Substantia nigra (tissue), 51 donors: ENCODE measurements at places on chromosomes 5 and 9.
A peak's percentile ranks its signal among the peaks of the same experiment; 100 is the strongest.

DNA sequence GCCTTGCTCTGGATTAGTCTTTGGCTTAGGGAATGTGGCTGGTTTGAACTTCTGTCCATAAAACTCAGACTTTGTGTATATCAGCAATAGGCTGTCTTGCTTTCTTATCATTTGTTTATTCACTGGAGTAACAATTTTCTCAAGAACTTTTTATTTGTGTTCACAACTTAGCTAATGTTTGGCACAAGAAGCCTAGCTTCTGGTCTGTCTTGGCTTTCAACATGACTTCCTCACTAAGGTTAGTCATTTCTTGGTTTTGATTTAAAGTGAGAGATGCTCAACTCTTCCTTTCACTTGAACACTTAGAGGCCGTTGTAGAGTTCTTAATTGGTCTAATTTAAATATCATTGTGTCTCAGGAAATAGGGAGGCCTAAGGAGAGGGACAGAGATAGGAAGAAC, 4.9 kb downstream of the FBXO38 start:
- DNase-seq = no peak

- DNase-seq = no peak
These were observed 24.7 kb upstream of the RANBP6 start for GRCh38 chr9:6040077-6040476.

- no peak for DNase-seq
These were observed 586.9 kb downstream of the CCDC171 start for GRCh38 chr9:16139774-16140173.

DNA sequence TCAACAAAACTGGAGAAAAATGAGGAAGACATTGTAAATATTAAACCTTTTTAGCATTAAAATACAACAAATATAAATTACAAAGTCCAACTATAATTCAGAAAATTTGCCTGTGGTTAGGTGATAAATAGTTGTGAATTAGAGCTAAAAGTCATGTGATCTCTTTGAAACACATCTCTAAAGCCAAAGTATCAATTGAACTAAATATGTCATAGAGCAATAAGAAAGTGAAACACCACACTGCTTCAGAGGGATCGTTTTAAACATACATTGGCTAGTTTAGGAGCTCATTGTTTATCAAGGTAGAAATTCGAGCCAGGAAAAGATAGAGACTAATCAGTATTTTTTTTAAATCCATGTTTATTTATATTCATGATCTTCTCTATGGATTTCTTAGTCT, 606.3 kb upstream of the ITGA1 start:
- DNase-seq = no peak

- DNase-seq = no peak
These were observed 227.2 kb downstream of the NSG2 start for GRCh38 chr5:174272671-174273070.

DNA sequence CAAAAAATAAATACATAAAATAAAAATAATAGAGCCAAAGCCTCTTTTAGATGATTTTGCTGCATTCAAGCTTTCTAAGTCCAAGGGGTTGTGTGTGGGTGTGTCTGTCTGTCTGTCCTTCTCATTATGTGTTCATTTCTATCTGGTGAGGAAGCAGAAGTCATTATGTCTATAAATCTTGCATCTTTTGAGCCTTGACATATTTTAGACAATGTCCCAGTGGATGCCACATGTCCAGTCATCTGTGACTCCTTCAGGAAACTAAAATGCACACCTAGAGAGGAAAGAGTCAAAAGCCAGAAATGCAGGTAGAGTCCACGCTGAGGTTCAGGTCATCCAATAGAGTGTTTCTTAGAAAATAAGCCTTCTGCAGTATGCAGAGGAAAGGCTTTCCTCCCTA, 80.9 kb downstream of the GALNT10 start:
- DNase-seq = no peak

DNA sequence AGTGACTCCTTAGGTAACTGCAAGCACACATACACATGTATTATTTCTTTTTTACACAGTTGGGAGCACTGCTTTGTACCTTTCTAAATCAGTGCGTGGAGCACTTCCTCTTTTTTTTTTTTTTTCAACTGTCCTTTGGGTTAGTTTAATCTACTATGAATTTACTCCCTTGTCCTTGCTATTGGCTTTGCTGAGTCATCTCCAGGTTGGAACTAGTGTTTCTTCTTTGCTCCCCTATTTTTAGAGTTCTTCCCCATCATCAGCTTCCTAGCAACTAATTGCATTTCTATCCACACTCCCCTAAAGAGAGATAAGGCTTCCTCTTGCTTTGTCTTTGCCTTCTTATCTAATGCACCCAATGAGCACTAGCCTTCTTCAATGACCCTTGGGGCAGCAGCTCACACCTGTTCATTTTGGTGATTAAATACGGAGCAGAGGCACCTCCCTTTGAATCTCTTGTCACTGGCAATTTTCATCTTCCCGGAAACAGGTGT, 24.3 kb downstream of the S100Z start:
- DNase-seq = no peak

- no peak for DNase-seq
These were observed 90.3 kb upstream of the ZNF366 start for GRCh38 chr5:72597456-72597948.

DNA sequence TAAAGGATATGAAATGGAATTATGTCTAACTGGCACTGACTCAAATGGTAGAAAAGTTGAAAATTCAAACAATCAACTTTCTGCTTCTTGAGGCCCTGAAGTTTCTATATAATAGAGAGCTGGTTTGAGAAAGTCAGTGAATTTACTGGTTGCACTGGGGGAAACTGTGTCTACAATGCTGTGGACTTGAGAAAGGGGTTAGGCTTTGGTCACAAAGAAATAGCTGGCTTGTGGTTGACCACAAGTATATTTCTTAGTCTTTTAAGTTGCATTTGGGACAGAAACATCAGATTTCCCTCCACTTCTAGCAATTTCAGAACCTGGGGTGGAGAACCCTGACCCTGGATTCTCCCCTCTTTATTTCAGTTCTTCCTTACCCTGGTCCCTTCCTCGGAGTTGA, 192.6 kb upstream of the ACTBL2 start:
- DNase-seq = no peak

GRCh38 chr5:144582066-144582465, 411.4 kb downstream of the KCTD16 start:
- DNase-seq = no peak

DNA sequence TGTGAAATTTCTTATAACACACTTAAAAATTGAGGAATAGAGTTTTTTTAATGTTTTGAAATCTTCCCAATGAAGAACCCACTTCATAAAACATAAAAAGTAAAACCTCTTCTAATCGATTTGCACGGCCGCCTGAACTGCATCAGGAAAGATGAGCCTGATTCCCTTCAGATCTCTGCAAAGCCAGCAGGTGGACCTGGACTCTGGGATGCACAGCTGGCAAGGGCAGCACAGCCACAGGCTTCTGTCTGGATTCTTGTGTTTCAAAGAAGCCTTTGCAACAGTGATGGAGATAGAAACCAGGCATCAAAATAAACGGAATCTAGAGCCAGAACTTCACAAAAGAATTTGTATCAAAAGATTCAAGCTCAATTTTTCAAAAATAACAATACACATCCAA, 36.0 kb upstream of the SPATA31C2 start:
- DNase-seq = no peak

- no peak for DNase-seq
These were observed 262.7 kb downstream of the FBXL7 start for GRCh38 chr5:15762668-15763067.

- DNase-seq = no peak
These were observed 165.9 kb downstream of the ICE1 start for GRCh38 chr5:5588386-5588785.

- peak; percentile 43 for DNase-seq
These were observed 99.3 kb upstream of the LRRTM2 start for GRCh38 chr5:138974227-138975063.

GRCh38 chr5:157915638-157916037, 56.7 kb upstream of the CLINT1 start:
- peak; percentile 44 for DNase-seq

DNA sequence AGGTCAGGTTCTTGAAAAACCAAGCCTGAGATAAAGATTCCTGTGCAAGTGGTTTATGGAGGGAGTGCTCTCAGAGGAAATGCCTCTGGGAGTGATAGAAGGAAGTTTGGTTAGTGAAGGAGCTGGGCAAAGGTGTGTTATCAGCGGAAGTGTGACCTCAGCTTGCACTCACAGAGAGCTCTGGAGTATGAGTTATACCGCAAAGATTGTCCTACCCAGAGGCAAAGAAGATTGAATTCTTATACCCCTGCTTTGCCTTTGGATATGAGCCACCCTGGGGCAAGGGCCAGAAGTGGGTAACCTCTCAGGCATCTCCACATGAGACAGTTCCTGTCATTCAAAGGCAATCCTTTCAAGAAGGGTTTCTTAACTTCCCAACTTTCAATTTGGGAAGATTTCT, 145.6 kb downstream of the MUSK start:
- DNase-seq = no peak

DNA sequence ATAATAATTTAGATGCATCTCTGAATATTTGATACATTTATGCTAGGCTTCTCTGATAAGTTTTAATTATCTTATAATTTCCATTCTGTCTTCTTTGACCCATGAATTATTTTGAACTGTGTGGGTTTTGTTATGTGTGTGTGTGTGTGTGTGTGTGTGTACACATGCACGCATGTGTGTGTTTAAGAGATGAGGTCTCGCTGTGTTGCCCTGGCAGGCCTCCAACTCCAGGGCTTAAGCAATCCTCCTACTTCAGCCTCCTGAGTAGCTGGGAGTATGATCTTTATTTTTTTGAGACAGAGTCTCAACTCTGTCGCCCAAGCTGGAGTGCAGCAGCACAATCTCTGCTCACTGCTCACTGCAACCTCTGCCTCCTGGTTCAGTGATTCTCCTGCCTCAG, 75.4 kb downstream of the NDUFAF2 start:
- DNase-seq = no peak

DNA sequence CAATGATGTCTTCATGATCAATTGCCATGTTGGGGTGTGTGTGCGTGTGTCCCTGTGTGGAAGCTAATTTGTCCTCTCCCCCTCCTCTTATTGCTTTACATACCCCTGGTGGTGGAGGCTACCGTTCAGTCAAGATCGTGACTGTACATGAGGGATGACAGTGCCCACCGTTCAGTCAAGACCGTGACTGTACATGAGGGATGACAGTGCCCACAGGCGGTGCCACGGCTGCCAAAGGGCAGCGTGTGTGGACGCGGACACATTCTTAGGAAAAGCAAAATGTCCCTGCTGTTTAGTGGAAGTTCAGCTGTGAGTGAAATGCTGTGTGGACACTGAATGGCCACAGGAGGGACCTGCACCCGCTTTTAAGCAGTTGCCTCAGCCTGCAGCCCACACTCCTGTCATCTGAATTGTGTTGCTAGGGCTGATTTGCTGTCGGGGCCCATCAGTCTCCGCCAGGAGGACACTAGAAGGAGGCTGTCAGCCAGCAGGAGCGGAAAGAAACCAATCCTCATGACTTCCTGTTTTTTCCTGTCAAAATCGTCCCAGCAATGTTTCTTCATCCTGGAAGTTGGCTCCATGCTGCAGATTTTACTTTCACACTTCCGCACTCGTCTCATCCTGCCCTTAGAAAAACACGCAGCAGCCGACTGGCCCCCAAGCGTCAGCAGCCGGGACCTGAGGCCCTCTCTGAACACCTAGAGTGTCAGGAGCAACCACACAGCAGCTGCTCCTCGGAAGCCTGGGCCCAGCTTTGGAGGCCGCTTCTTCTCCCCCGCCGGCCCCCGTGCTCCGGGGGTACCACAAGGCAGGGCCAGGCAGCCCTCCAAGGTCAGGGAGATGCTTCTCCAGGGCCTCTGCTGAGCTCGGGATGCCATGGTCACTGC, 9.1 kb downstream of the OR2V1 start:
- DNase-seq = no peak

- DNase-seq = no peak
These were observed 9.3 kb upstream of the SIL1 start for GRCh38 chr5:139207297-139208000.

DNA sequence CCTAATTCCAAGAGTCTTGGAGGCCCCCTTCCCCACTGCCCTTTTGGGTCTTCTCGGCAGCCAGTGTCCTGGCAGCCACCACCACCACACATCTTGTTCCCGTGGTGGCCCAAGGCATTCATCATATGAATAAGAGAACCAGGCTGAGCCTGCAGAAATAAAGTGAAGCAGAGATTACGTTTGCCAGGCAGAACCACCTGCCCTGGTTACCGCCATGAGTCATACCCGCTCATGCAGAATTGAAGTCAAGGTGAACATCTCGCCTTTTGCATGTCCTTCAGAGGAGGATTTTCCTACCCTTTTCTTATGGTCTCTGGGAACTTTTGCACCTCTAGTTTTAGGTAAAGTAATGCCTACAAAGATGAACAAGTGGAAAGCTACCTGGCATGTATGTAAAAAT, 119.5 kb upstream of the LMX1B start:
- no peak for DNase-seq

DNA sequence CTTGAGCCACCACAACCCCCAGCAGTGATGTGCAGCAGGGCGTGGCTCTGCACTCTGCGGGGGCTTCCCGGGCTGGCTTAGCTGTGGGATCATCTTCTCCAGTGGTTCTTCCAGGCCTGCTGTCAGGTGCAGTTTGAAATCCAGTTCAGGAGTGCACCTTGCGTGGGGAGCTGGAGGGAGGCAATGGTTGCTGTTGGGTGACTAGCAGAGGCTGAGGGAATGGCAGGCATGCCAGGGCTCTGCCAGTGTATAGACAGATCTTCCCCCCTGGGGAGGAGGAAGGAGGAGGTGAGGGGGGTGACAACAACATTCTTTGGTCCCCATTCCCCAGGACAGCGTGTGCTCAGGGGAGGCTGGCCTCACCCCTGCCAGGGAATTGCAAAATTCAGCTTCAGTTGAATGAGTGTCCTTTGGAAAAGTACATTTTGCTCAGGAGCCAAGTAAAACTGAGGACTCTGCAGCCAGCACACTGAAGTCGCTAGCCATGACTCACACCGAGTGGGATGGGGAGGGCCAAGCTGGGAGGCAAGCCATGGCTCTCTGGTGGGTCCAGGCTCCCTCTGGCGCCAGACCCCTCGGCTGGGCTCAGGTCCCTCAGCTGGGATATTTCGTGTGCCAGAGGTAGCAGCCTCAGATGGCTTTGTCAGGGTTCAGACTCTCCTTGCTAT, 35.0 kb downstream of the ERGIC1 start:
- peak; percentile 42 for DNase-seq

GRCh38 chr5:89992201-89992600, 417.4 kb downstream of the CETN3 start:
- no peak for DNase-seq

- no peak for DNase-seq
These were observed 32.6 kb upstream of the RANBP3L start for GRCh38 chr5:36334315-36334714.

- DNase-seq = no peak
These were observed 50.1 kb downstream of the COL27A1 start for GRCh38 chr9:114205171-114206015.

GRCh38 chr9:69951411-69951810, 92.2 kb upstream of the MAMDC2 start:
- DNase-seq = no peak

- DNase-seq = no peak
These were observed 14.3 kb downstream of the CDK20 start for GRCh38 chr9:87959916-87960581.
